Inflammatory macrophage treated with lipopolysaccharide for 4 hours (primary cell): ENCODE measurements at places on chromosomes 3 and 15.

DNA sequence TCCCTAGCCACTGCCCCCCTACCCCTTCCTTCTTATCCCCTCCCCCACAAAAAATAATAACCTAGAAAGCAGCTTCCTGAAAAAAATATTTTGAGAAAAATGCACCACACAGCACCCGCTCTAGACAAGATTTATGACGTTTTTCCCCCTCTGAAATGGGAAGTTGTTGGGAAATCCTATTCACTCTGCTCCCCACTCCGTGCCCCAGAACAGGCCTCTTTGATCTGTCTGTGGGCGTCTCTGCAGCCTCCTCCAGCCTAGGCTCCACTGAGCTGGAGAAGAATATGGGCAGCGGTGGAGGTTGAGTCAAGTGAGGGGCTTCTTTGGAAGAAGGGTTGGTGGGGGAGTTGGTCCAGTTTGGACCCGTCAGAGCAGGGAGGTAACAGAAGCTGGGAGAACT is 28.5 kb upstream of the POLG start:
- DNase-seq = peak; percentile 68

DNA sequence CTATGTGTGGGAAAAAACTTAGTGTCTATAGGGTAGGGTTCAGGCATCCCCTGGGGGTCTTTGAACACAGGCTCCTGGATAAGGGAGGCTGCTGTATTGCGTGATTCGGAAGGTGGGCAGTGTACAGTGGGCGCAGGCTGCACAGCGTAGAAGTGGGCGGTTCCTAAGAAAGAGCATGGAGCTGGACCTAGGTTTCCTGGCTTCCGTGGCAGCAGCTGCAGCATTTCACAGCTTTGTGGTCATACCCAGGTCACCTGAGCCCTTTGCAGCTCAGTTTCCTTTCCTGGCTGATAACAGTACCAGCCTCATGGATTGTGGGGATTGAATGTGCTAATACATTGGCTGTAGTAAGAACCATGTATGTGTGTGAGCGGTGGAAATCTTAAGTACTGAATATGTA is 22.2 kb downstream of the CFAP100 start:
- DNase-seq = no peak

DNA sequence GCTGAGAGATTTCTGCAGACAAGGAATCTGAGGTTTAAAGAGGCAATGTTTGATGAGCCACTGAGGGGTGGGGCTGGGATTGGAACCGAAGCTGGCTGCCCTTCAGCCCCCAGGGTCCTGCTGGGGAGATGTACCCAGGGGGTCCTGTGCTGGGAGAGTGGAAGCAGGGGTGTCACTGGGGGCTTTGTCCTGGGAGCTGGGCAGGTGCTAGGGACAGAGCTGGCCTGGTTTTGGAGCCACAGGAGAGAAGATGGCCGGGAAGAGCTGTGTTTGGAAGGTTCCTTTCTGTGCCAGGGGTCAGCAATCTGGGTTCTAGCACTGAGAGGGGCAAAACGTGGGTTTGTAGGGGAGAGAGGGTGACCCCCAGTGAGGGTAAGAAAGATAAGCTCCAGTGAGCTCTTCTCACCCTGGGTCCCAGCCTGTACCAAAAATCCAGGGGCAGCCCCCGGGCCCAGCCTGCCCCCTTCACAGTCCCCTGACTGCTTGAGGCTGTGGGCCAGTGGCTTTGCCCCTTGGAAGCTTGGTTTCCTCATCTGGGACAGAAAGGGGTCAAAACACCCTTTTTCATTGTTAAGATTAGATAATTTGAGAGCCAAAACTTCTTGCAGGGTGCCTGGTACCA is 69.6 kb downstream of the SMAD3 start:
- DNase-seq = no peak

GRCh38 chr3:83011481-83011880 is 1250.0 kb upstream of the GBE1 start:
- DNase-seq = no peak

GRCh38 chr15:61032600-61033286 is 196.4 kb downstream of the RORA start:
- DNase-seq = no peak

DNA sequence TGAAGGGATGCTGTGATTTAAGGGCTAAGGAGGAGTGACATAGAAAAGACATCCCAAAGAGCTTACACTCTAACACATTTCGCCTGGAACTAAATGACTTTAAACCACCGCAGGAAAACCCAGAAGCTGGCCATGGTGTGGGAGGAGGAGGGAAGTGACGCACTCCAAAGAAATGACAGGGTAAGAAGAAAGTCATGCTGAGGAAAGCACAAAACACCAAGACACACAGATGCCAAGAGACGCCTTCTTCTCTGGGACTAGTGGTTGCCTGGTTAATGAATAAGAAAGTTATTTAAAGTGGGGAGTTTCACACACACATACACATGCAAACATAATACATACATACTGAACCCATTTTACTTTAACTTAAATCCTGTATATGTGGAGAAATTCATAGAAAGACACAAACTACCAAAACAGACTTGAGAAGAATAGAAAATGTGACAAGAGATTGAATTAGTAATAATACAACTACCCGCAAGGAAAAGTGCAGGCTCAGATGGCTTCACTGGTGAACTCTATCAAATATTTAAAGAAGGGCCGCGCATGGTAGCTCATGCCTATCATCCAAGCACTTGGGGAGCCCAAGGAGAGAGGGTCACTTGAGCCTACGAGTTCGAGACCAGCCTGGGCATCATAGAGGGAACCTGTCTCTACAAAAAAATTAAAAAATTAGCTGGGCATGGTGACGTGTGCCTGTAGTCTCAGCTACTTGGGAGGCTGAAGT is 125.5 kb downstream of the NSMCE3 start:
- no peak for DNase-seq

- DNase-seq = no peak
These were observed 335.9 kb downstream of the VPS13C start for GRCh38 chr15:61724251-61724939.

DNA sequence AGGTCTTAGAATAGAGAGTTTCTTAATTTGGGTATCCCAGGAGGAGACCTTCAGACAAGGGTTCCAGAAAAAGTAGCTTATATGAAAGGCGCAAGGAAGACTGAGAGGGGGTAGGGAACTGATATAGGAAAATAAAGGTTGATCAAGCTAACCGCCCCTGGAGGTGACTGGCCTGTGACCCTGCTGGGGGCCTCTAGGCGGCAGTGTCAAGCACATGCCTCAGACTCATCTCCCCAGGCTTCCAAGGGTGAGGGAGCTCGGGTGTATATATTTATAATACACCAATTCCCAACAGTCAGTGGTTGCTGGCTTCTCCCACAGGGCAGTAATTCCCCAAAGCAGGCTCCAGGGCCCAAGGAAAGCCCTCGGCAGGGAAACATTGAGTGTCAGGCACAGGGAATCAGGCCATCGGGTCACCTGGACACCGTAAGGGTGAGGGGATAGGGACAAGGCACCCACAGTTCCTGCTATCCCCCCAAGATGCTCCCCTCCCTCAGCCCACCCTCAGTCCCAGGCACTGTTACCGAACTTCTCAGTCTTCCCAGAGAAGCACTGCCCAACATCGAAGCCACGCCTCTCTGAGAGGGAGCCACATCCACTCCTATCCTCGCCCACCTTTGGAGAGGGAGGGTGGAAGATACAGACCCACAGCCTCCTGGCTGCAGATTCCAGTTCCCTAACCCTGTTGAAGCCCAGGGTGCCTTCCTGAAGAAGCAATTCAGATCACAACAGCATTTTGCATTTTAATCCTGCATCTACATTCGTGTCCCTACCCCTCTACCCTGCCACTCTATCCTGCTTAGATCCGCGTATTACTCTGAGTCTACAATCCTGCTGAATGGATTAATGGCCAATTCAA is 19.5 kb upstream of the CAV3 start:
- no peak for DNase-seq

- no peak for DNase-seq
These were observed 265.1 kb downstream of the THSD4 start for GRCh38 chr15:71380345-71380744.

- DNase-seq = no peak
These were observed 104.6 kb downstream of the LSM3 start for GRCh38 chr3:14283092-14283812.

GRCh38 chr15:59825901-59826300 is 136.8 kb upstream of the BNIP2 start:
- DNase-seq = no peak

DNA sequence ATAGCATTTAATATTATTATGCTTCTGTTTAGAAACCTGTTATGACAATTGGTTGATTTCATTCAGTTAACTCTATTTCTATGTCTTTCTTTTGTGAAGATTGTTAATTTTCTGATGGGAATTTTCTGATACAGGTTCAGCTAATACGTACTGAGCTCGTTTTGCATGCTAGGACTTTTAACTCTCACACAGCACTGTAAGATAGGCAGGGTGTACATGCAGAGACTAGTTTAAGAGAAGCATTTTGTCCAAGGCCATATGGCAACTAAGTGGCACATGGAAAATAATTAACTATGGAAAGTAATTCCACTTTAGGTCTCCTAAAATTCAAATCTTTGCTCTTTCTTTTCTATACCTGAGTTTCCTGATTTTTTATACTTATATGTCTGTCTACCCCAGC is 81.9 kb downstream of the IL1RAP start:
- DNase-seq = no peak

GRCh38 chr15:28020644-28021043 is 78.5 kb downstream of the OCA2 start:
- no peak for DNase-seq

GRCh38 chr3:112539825-112540650 is 21.7 kb downstream of the ATG3 start:
- DNase-seq = peak; percentile 85

DNA sequence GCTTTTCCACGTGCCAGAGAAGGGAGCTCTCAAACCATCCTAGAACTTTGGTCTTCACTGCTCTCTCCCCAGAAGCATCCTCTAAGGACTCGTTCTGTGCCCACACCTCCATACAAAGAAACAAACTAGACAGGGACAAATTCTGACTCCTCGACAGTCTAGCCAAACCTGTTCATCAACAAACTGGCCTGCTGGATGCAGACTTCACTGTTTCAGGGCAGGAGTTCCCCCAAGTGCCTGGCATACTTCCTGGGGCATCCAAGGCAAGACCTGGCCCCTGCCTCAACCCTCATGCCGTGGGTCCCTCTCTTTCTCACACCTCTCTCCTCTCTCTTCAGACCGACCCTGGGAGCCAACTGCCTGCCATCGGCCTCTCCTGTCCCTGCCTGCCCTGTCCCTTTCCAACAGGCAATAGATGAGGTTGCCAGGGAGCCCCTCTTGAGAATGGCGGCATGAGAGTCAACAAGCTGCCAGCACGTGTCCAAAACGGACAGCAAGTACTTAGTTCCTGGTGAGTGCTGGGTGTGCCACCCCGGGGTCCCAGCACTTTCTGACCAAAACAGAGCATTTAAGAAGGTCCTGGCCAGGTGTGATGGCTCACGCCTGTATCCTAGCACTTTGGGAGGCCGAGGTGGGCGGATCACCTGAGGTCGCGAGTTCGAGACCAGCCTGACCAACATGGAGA is 79.1 kb upstream of the HES1 start:
- DNase-seq = no peak

- DNase-seq = no peak
These were observed 36.7 kb upstream of the MFGE8 start for GRCh38 chr15:88949734-88950400.

- no peak for DNase-seq
These were observed 6.3 kb upstream of the HES1 start for GRCh38 chr3:194129581-194130133.

- no peak for DNase-seq
These were observed 14.7 kb upstream of the LRRFIP2 start for GRCh38 chr3:37189109-37189508.

- no peak for DNase-seq
These were observed 29.7 kb downstream of the MRPS11 start for GRCh38 chr15:88497109-88497765.

DNA sequence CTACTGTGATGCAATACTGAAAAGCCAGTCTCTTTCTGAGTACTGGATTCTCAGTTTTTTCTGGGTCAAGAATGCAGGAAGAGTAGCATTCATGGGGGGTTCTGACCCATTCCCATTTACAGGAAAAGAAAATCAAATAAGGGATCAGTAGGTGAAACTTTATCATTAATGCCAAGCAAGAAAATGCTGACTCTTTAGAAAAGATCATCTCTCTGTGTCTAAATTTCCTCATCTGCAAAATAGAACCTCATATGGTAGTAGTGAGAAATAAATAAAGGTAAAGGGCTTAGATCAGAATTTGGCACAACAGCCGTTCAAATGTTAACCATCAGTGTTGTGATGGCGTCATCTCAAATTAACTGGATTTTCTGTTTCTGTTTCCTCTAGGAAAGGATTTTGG is 807.6 kb upstream of the LMCD1 start:
- no peak for DNase-seq

DNA sequence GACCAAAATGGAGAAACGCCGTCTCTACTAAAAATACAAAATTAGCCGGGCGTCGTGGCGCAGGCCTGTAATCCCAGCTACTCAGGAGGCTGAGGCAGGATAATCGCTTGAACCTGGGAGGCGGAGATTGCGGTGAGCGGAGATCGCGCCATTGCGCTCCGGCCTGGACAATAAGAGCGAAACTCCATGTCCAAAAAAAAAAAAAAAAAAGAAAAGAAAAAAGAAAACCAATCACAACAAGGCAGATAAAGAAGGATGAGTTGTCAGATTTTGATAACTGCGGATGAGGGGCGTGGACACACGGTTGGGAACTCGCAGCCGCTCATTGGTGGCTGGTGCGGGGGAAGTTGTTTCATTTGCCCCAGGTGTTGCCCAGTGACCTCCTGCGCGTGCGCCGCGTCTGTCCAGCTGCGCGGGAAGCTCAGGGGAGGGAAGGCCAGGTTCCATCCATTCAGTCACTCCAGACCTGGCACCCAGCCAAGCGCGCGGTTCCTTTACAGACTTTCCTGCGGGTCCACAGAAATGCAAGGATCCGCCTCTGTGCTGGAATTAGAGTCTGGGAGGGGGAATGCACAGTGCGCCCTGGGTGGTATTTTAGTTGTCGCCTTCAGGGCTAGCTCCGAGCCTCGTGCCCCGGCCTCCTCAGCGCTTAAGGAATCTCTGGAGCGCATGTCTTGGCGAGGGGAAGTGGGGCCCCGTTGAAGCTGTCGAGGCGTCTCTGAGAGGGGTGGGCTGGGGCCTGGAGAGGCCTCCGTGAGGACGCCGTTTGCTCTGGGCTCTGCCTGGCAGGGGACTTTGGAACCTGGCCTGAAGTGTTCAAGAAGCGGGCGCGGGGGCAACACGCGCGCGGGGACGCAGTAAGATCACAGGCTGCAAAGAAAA is 708 bp upstream of the GCHFR start:
- DNase-seq = peak; percentile 27

- DNase-seq = no peak
These were observed 5.3 kb downstream of the EIF5A2 start for GRCh38 chr3:170903123-170903522.
